ENCODE measurements at places on chromosomes 5 and 9. TPM values are rescaled to one million over a fixed set of nuclear protein-coding genes. Genes with fewer than 3 reads are reported as not detected.

Gene LRRTM2
- total RNA-seq = not detected

Gene PRR16
- 0.39 TPM for total RNA-seq

Gene EIF4EBP3
- 6.4 TPM for total RNA-seq

Gene LRRC19
- not detected for total RNA-seq

Gene DNAJA1
- total RNA-seq = 93.5 TPM

Gene ZDHHC12
- total RNA-seq = 161 TPM

Measured in hair follicular keratinocyte (primary cell).